ENCODE measurements at places on chromosomes 12 and 14.

DNA sequence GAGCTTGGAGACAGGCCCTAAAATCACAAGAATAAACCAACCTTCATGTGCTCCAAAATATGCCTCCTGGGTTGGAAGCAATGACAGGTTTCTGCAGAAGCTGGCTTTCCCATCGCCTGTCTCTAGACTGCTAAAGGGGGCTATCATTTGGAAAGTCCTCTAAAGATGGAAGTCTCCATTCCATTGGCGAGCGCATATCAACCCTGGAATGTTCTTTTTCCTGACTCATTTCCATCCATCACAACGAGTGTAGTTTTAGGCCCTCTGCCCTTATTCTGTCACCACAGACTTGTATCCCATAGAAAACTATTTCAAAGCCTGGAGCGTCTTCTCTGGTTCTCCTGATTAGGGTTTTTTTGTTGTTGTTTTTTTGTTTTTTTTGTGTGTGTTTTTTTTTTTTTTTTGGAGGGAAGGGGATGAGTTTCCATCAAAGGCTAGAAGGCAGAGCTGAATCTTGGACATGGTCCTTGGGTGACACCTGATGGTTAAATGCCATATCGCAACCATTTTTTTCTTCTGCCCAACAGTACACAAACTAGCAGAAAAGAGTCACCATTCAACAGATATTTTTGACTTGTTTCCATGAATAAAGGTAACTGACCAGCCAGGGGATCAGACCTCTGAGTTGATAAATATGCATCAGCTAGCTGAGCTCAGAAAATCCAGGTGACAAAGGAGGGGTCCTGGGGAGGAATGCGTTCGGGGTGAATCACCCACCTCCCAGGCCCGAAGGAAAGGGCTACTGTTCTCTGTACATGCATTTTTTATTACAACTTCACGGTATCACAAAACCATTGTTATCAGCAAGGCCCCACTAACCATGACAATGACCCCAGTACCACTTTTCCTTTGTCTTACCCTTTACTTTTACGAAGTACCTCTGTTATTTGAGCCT is 40.5 kb downstream of the KCNA5 start:
- DNase-seq, result peak; percentile 54

DNA sequence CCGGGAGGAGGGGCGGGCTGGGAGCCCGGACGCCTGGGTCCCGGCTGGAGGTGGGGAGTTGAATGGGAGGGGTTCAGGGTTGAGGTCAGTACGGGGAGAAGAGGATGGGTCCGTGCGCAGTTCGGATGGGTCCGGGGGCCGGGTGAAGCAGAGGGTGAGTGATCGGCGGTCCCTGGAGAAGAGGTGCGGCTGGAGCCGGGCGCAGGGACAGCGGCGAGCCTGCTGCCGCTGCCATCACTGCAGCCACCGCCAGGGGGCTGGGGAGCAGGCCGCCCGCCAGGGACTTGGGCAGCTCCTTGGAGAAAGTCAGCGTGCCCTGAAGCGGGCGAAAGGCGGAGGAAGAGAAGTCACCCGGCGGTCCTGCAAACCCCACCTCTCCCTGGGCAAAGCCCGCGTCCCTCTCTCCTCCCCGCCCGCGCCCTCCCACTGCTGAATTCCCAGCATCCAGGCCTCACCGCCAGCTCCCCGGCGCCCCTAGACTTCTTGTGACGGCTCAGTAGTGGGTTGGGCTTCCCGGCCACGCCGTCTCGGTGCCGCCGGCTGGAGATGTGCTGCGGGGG is 6.0 kb upstream of the GPR84 start:
- DNase-seq, result peak; percentile 88

- DNase-seq, result peak; percentile 80
Observed at GRCh38 chr12:96516472-96517430, 27.4 kb downstream of the CFAP54 start.

DNA sequence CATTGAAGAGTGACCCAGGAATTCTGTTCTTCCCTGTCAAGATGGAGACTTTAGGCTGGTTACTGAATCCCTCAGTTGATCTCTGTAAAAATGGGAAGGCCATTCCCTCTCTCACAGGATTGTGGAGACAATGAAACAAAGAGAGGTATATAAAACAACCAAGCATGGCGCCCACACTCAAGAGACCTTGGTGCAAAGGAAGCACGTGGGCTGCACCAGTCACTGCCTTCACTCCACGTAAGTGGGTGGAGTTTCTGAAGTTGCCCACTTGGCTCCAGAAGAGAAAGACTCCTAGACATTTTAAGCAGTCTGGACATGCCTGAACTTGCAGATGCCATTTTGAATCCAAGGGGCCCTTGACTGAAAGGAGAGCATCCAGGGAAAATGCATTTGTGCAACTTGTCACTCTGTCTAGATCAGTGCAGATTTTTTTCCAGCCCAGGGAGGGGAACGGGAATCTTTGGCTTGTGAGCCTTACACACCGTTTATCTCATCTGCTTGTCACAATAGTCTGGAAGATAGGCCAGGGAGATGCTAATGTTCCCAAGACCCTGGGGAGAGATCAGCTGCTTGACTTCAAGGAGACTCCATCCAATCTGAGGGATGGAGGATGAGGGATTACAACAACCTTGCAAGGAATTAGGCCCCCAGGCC is 96.9 kb upstream of the TBX3 start:
- DNase-seq, result no peak

DNA sequence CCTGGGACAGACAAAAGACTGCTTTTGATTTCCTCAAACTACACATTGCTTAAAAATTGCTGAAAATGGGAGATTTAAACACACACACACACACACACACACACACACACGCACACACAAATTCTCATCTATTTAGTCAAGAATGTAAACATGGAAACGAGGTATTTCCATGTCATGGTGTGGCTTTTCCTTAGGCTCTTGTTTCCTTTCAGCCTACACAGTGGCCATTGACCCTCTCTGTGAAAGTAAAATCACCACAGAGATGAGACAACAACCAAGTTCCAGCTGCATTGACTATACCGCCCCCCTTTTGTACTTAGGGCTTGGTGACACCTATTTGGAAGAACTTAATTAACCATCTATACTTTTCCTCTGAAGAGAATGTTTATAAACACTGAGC is 41.9 kb downstream of the TTC8 start:
- no peak for DNase-seq

- no peak for DNase-seq
Observed at GRCh38 chr14:21993070-21993469, 319.5 kb upstream of the OR4E1 start.
